Esophagus squamous epithelium (tissue), 5 donors: ENCODE measurements at places on chromosomes 2 and 18.
A peak's percentile ranks its signal among the peaks of the same experiment; 100 is the strongest.

DNA sequence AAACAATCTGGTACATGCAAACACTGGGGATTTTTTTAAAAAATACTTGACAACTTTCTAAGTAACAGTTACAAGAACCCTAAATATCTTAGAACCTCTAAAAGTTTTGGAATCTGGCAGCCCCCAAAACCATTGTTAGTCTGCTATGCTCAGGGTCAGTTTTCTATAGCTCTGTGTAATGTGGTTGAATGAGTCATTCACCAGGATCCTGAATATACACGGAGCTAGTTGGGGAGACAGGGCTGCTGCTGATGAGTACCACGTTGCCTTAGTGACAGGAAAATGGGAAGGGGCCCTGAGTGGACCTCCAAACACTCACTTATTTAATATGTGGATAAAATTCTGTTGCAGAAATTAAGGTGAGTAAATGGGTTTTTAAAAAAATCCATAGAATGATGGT, 36.9 kb upstream of the TANC1 start:
- no peaks in the 10 kb centered on the region for H3K27me3 ChIP-seq
- no peak overlapping the region for H3K27ac ChIP-seq
- no peak for DNase-seq
- H3K4me3 ChIP-seq = no peak overlapping the region
- peaks cover 3% of the 10 kb centered on the region for H3K4me1 ChIP-seq
- H3K36me3 ChIP-seq = no peaks in the 10 kb centered on the region

DNA sequence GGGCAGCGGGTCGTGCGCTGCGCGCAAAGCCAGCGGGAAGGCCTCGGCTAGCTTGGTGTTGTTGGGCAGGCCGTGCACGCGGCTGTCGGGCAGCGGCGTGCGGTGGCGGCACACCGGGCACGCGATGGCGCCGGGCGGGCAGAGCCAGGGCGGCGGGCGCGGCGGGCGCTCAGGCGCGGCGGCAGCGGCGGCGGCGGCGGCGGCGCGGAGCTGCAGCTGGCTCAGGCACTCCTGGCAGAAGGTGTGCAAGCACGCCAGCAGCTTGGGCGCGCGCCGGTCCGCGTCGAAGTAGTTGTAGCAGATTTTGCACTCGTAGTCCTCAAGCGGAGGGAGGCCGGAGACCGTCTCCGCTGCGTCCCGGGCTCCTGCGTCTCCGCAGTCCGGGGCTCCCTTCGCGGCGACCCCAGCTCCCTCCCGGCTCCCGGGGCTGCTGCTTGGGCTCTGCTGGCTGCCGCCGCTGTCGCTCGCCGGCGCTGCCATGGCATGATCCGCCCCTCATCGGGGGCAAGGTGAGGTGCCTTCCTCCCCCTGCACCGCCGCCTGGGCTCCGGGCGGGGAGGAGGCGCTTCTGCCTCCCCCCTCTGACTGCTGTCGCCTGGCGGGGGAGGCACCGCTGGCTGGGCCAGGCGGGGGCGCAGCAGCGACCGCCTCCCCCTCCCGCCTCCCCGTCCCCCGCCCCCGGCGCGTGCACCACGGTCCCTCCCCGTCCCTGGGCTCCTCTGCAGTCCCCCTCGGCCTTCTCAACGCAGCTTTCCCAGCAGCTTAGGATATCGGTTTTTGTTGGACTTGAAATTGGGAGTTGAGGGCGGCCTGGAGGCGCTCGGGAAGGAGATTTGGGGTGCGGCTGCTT, 21.0 kb upstream of the PAX3 start:
- peaks cover 30% of the 10 kb centered on the region for H3K4me1 ChIP-seq
- no peaks in the 10 kb centered on the region for H3K27me3 ChIP-seq
- peak overlapping the region; percentile 18 for H3K27ac ChIP-seq
- peak overlapping the region; percentile 47 for H3K4me3 ChIP-seq
- no peaks in the 10 kb centered on the region for H3K36me3 ChIP-seq

- H3K4me1 ChIP-seq = peaks cover 27% of the 10 kb centered on the region
- no peak overlapping the region for H3K27ac ChIP-seq
- H3K36me3 ChIP-seq = no peaks in the 10 kb centered on the region
- no peak overlapping the region for H3K4me3 ChIP-seq
Measured at GRCh38 chr2:236765478-236765877, 195.9 kb downstream of the ACKR3 start.

GRCh38 chr18:2884706-2885285, 38.0 kb downstream of the EMILIN2 start:
- H3K27ac ChIP-seq = no peak overlapping the region
- H3K4me3 ChIP-seq = no peak overlapping the region
- no peaks in the 10 kb centered on the region for H3K4me1 ChIP-seq
- no peaks in the 10 kb centered on the region for H3K36me3 ChIP-seq
- DNase-seq = no peak

DNA sequence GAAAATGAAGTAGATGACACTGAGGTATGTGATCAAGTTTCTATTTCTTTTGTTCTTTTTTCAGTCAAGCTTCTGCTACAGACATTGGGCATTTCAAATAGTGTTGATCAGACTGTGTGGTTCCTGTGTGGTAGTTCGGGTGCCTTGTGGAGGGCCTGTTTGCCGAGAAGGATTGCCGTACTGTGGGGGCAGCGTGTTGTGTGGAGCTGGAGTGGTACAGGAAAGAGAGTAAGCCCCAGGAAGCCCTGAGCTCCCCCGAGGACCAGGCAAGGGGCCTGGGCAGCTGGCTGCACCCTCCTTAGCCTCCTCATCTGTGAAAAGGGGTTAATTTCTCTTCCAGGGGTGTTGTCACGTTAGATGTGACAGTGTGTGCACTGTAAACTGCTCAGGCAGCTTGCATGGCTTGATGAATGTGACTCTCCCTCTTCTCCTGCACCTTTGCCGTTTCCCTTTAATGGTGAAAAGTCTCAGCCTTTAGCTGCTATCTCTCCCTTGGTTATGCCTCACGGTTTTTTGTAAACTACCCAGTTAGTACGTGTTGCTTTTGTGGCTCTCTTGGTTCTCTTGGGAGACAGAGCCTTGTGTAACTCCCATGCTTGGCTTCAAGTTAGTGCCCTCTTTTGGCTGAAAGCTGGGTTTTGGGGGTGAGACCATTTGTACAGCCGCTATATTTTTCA, 19.5 kb downstream of the C2orf74 start:
- peaks cover 65% of the 10 kb centered on the region for H3K36me3 ChIP-seq
- no peak overlapping the region for H3K4me3 ChIP-seq
- no peak for DNase-seq
- H3K27ac ChIP-seq = peak overlapping the region; percentile 99
- peaks cover 38% of the 10 kb centered on the region for H3K4me1 ChIP-seq

DNA sequence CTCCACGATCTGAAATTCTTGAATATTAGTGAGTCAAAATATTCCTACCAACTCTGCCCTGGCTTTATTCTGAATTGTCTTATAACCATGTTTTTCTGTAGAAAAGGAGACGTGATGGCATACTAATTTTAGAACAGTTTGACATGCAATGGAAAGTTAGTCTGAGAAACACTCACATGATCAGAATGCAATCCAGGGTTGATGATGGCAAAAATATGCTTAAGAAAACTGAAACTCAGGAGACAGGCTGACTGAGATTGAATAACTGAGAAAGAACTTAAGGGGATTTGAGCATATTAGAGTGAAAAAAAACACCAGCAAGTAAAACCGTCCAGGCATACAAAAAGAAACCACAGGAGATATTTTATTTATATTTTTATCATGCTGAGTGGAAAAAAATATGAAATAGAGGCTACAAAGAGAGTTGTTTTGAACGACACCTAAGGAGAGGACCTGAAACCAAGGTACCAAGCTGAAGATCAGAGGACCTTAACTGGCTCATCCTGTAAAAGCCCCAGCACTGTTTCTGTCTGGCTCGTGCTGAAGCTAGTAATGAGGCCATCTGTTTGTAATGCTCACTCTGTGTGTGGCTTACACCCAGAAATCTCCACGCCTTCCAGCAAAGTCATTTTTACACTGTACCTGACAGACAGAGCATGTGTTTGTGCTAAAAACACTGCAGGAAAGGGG, 437.2 kb upstream of the PKDCC start:
- no peak overlapping the region for H3K27ac ChIP-seq
- H3K27me3 ChIP-seq = no peaks in the 10 kb centered on the region
- DNase-seq = no peak
- no peak overlapping the region for H3K4me3 ChIP-seq
- no peaks in the 10 kb centered on the region for H3K36me3 ChIP-seq
- no peaks in the 10 kb centered on the region for H3K4me1 ChIP-seq

GRCh38 chr2:182649316-182649715, 66.7 kb upstream of the DNAJC10 start:
- H3K36me3 ChIP-seq = no peaks in the 10 kb centered on the region
- H3K4me1 ChIP-seq = peaks cover 6% of the 10 kb centered on the region
- no peak overlapping the region for H3K27ac ChIP-seq

DNA sequence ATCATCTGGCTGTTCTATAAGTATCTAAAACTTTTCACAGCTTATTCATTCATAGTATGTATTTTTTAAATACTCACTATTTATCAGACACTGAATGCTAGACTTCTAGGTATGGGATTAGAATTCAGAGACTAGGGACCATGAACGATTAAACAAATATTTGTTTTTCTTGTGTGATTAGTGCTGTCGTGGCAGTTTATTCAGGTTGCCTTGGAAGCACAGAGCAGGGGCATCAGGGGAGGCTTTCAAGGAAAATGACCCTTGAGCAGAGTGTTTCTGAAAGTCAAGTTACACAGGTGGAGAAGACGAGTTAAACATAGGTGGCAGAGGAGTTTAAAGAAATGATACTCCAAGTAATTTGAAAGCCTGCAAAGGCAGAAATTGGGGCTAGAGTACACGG, 5.7 kb downstream of the SPOPL start:
- H3K36me3 ChIP-seq = no peaks in the 10 kb centered on the region
- DNase-seq = no peak
- H3K27ac ChIP-seq = no peak overlapping the region
- peaks cover 10% of the 10 kb centered on the region for H3K4me1 ChIP-seq
- H3K4me3 ChIP-seq = no peak overlapping the region

DNA sequence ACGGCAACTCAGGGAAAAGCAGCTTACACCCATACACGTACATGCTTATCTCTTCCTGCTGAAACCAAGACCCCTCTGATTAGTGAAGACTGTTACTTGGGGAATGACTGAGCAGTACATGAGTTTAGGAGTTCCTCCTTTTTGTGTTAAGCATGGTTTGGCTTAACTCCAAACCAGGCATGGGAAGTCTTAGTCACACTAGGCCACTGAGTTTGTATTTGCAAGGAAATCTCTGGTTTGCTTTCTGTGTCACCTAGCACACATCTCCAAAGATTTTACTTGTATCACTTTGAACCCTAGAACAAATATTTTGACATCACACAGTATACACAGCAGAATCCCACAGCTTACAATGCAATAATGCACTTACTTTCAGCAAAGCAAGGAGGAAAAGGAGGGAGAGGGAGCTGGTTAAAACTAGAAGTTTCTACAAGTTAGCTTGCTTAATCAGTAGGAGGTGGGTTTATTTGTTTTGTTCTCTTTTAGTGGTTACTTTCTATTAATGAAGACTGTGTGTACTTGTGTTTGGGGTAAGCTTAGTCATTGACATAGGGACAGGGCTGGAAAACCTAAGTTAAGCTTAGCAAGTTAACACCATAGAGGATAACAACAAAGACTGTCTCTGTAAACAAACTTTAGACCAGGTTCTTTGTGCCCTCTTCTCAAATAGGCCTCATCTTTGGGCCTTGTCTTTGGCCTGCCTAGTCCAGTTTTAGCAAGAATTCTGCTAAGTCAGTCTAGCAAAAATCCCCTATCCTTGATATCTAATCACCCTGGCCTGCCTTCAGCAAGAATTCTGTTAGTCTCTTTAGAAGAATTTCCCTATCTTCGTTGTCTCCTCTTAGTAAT, 219.4 kb downstream of the MREG start:
- no peak overlapping the region for H3K4me3 ChIP-seq
- no peak for DNase-seq
- H3K4me1 ChIP-seq = peaks cover 9% of the 10 kb centered on the region
- no peaks in the 10 kb centered on the region for H3K27me3 ChIP-seq
- no peaks in the 10 kb centered on the region for H3K36me3 ChIP-seq

- H3K36me3 ChIP-seq = no peaks in the 10 kb centered on the region
- no peak overlapping the region for H3K4me3 ChIP-seq
- H3K27ac ChIP-seq = no peak overlapping the region
Measured at GRCh38 chr2:25402477-25402876, 60.8 kb upstream of the DNMT3A start.

DNA sequence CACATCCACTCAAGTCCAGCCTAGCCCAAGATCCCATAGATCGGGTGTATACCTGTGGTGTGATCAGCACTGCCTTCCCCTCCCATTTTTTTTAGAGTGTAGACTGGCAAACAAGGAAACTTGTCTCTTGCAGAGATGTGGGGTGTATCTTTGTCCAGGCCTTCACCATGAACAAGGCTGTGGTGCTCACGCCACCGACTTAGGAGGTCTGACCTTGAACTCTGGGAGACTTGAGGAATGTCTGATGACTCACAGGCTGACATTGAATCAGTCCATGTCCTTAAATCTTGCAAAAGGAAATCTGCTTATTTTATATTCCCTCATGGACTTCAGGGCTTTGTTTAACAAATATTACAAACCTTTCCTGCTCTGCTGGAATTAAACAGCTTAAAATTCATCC, 4.5 kb upstream of the CTIF start:
- H3K4me1 ChIP-seq = no peaks in the 10 kb centered on the region
- H3K36me3 ChIP-seq = no peaks in the 10 kb centered on the region
- no peaks in the 10 kb centered on the region for H3K27me3 ChIP-seq
- DNase-seq = no peak
- H3K4me3 ChIP-seq = no peak overlapping the region

- no peaks in the 10 kb centered on the region for H3K36me3 ChIP-seq
- peak overlapping the region; percentile 89 for H3K27ac ChIP-seq
- H3K4me3 ChIP-seq = no peak overlapping the region
- no peaks in the 10 kb centered on the region for H3K27me3 ChIP-seq
- peaks cover 8% of the 10 kb centered on the region for H3K4me1 ChIP-seq
Measured at GRCh38 chr18:9422816-9423519, 52.3 kb upstream of the RALBP1 start.

DNA sequence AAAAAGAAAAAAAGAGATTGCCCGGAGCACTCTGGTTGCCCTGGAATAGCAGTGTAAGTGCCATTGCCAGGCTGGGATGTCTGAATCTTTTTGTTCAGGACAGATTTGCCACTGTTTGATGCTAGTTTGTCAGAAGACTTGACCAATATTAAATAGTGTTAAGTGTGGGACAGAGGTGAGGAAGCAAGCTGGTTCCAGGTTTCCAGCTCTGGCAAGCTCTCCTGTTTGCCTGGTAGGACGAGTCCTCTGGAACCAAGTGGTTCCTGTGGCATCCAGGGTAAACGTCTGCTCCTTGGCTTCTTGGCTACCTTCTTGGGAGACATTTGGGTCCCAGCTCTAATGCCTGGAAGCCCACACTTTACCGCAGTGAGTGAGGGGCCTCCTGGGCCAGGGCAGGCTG, 20.8 kb upstream of the IGFBP5 start:
- no peaks in the 10 kb centered on the region for H3K36me3 ChIP-seq
- no peak overlapping the region for H3K4me3 ChIP-seq
- H3K27ac ChIP-seq = peak overlapping the region; percentile 72
- H3K27me3 ChIP-seq = no peaks in the 10 kb centered on the region

DNA sequence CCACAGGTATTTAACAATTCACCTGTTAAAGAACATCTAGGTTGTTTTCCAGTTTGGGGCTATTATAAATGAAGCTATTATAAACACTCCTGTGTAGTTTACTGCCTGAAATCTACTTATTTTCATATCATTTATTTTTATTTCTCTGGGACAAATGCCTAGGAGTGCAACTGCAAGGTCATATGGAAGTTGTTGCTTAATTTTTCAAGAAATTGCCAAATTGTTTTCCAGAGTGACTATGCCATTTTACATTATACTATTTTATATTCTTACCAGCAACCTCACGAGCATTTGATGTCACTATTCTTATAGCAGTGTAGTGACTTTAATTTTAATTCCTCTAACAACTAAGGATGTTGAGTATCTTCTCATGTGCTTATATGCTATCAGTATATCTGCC, 298.4 kb downstream of the EXOC6B start:
- no peak overlapping the region for H3K27ac ChIP-seq
- H3K27me3 ChIP-seq = no peaks in the 10 kb centered on the region
- DNase-seq = no peak
